Stimulated activated CD8-positive, alpha-beta memory T cell treated with anti-CD3 and anti-CD28 coated beads, Interleukin-4, amount 100 ng/mL, for 1 hour (primary cell): ENCODE measurements at places on chromosomes 2 and 18.

GRCh38 chr18:13433685-13434084 is 215.1 kb downstream of the LDLRAD4 start:
- no peak for DNase-seq

- DNase-seq: no peak
Observed at GRCh38 chr2:42102591-42103450, 55.0 kb downstream of the PKDCC start.

GRCh38 chr18:10892786-10893185 is 256.6 kb downstream of the PIEZO2 start:
- DNase-seq: no peak

DNA sequence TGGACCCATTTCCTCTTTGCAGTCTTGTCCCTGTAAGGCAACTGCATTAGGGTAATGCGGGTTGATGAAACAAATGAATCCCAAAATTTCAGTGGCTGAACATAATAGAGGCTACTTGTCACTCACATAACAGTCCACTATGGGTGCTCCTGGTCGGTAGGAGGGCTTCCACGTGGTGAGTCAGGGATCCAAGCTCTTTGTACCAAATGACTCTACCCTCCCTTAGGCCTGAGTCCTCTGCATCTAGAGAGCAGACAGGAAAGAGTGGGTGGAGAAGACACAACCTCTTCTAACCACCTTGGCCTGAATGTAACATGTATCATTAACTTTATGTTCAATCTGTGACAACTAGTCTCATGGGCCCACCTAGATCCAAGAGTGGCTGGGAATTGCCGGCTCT is 86.2 kb upstream of the HAAO start:
- no peak for DNase-seq

- DNase-seq: no peak
Observed at GRCh38 chr18:75139226-75139911, 69.6 kb downstream of the PTGR3 start.

DNA sequence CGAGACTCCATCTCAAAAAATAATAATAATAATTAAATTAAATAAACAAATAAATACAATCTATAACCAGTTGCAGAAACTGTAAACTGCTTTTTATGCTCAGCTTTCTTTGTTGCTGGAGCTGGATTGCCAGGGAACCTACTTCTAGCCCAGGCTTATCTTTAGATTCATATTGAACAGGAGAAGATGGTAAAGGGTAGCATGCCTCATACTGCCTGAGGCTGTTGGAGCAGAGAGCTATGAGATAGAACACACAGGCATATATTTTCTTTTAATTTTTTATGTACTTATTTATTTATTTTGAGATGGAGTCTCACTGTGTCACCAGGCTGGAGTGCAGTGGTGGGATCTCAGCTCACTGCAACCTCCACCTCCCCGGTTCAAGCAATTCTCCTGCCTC is 28.7 kb upstream of the EML4 start:
- DNase-seq: no peak

GRCh38 chr18:68418881-68419280 is 296.0 kb downstream of the TMX3 start:
- DNase-seq: no peak
